ENCODE measurements at places on chromosomes 6 and 20.

- no peak for DNase-seq
These were observed 75.2 kb downstream of the COL21A1 start for GRCh38 chr6:56172144-56172543.

- DNase-seq = no peak
These were observed 50.0 kb downstream of the CNBD2 start for GRCh38 chr20:36018208-36018988.

GRCh38 chr20:22585786-22586493, 1.6 kb upstream of the FOXA2 start:
- DNase-seq = no peak

DNA sequence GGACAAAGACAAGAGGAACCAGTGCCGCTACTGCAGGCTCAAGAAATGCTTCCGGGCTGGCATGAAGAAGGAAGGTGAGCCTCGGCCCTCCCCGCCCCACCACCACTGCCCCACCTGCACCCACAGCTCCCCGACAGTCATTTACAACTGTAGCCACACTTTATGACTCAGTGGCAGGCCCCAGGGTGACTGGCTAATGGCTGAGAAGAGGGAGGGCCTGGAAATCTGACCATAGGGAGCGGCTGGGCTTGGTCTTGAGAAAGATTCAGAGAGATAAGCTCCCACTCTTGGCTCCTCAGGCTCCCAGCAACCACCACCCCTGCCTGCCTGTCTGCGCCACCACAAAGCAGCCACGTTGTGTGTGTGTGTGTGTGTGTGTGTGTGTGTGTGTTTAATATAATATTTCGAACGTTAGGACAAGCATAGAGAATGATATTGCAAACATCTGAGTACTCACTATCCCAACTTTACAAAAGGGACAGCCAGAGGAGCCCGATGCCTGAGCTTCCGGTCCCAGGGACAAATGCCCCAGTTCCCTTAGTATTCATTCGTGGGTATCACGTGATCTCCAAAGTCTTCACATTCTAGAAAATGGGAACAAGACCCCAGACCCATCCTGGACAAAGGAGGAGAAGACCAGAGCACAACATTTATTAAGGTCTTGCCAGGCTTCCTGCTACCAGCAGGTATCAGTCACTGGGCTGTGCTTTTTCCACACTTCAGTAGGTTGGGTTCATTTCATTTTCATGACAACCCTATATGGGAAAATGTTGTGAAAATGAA, 52.1 kb downstream of the HNF4A start:
- DNase-seq = no peak

GRCh38 chr6:161918109-161918531, 644.3 kb upstream of the AGPAT4 start:
- no peak for DNase-seq

DNA sequence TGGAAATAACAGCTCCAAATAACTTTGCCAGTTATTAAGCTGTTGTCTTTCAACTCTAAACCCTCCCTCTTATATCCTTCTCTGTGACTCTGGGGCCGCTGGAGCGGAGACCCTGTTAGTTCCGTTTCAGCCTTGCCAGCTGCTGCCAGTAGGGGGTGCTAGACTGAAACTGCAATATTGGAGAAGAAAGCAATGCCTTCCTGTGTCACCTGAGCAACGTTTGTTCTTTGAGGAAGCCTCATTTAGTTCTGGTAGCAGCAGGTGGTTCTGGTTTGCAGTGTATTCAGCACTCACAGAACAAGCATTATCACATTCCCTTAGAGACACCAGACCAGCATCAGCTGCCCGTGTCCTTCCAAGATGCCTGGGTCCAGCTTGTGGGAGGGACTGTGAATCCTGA, 22.9 kb upstream of the JAG1 start:
- DNase-seq = no peak

DNA sequence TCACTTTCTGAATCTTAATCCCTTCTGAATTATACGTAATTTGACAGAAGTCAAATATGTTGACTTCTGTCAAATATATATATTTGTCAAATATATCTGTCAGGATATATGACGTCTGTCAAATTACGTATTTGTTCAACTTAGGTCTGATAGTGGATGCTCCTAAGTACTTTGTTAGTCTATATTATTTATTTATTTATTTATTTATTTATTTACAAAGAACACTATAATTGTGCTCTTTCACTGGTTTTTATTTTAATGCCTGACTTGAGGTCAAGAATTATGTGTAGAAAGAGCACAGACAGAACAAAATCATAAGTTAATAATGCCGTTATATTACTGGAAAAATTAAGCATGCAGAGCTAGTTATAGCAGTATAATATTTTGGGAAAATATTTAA, 81.2 kb downstream of the UST start:
- DNase-seq = no peak

DNA sequence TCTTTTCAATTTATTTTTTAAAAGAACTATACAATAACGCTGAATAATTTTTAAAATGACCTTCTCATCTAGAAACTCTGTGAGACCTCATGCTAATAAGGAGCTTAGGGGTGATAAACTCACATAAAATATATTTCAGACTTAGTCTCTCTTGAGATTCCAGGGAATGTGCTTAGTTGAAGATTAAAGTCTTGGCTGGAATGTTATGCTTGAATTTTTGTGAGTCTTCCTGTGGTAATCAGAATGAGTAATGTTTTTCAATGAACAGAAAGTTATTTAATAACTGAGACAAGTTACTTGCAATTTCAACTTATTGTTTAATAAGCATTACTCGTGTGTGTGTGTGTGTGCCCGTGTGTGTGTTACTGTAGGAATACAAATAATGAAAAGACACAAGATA, 379.9 kb upstream of the EPHA7 start:
- no peak for DNase-seq

DNA sequence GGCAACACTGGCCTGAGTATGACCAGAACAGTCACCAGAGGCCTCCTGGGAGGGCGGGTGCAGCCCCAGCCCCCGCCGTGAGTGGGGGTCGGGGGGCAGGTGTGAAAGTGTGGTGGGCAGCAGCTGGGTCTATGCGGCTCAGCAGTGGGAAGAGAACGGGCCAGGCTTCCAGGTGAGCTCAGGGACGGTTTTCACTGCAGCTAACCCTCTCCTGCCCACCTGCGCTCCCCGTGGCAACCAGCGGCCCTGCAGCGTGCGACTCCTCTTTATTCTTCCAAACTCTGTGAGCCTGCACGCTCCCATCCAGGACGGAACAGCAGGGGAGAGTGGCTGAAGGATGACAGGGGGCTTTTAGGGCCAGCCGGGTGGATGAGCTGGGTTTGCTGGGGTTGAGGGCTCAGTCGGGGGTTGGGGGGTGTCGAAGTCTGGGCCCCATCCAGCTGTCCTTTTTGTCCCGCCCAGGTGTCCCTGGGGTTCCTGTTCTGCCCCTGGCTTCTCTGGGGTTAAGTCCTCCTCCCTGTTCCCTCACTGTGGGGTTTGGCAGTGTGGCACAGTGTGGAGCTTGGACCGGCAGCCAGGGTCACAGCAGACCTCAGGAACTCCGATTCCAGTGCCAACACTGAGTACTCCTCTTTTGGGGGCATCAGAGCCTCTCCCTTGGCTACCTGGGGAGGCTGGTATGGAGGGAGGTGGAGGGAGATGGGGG, 859 bp upstream of the BIRC7 start:
- DNase-seq = no peak

GRCh38 chr6:109058620-109059019, 36.0 kb downstream of the SESN1 start:
- DNase-seq = no peak

GRCh38 chr20:10739566-10739965, 65.8 kb upstream of the JAG1 start:
- DNase-seq = no peak

- no peak for DNase-seq
These were observed 571.2 kb downstream of the QKI start for GRCh38 chr6:163985710-163986109.

GRCh38 chr6:1622220-1622850, 12.6 kb downstream of the FOXC1 start:
- DNase-seq = no peak

GRCh38 chr6:130379223-130379622, 13.4 kb downstream of the TMEM200A start:
- no peak for DNase-seq

GRCh38 chr6:159108426-159108985, 60.7 kb upstream of the FNDC1 start:
- DNase-seq = no peak

DNA sequence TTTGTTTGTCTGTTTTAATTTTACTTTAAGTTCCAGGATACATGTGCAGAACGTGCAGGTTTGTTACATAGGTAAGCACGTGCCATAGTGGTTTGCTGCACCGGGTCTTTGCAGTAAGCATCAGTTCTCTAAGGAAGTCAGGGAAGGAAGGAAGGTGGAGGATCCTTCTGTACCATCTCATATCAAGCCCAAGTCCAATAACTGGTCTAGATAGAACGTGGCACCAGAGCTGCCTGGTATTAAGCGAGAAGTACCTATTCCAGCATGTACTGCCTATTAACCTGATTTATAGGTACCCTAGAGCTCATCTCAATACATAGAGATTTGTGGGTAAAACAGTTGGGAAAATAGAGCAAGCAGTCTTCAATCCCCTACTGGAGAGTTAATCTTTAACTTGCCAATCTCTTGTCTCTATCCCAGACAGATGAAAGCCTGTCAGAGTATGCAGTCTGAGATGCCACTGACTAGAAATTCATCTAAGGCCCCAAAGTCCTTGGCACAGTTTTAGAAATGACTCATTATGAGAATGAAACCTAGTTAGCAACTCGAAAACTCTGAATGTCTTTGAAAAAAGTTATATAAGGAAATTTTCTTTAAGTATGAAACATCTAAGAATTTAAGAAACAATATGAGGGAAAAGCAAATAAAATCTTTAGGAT, 144.9 kb downstream of the TFAP2A start:
- DNase-seq = peak; percentile 24

GRCh38 chr6:39530201-39530759, 194.9 kb downstream of the KIF6 start:
- DNase-seq = peak; percentile 38

DNA sequence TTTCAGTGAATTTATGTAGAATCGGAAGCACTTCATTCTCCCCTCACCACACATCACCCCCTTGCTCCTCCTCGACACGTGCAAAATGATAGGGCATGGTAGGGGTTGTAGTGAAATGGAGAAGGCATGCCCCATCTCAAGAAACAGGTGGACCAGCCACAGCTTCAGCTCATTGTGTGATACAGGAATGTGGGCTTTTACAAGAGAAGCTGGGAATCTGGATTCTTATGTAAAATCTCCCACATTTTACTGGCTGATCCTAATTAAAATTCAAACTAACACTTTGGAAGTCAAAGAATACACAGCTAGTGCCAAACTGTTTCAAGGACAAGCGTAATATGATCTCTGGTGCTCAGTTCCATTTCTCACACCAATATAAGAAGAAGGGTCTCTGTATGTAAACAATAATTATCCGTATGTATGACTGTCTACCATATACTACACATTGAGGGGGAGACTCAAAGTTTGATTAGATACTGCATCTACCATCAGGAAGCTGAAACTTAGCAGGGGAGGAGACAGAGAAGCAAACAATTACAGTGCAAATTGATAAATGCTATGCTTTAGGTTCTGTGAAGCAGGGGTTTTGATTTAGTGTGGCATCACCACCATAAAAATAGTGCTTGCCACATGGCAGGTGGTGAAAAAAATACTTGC, 24.3 kb upstream of the KIAA0408 start:
- DNase-seq = no peak

DNA sequence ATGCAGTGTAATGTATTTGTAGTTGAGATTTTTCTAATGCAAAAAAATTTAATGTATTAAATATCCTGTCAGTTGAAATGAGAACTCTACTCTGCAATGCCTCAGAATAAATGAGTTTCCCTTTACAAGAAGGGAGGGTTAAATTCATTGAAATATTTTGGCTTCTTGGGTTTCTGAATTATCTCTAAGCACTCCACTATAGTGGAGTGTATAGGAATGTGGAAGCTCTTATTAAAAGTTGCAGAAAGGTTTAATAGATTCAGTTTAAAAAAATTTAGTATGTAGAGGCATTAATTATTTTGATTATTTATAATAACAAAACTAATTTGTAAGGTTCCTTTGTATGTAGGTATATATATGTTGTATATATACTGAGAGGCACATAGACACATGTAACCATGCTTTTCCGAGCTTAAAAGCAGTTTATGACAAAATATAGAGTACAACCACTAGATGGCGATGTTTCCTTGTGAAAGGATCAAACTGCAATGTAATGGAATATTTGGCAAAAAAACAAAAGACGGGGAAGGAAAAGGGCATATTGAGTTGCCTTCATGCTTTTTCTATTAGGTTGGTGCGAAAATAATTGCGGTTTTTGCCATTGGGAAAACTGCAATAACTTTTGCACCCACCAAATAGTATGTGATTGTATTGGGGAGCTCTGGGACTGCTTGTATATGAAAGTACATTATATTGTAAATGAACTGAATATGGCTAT, 144.2 kb downstream of the MYO6 start:
- peak; percentile 51 for DNase-seq

- DNase-seq = no peak
These were observed 1083.0 kb upstream of the MAP3K7 start for GRCh38 chr6:91669871-91670268.

GRCh38 chr6:116629563-116629981, 13.3 kb downstream of the RSPH4A start:
- no peak for DNase-seq

- no peak for DNase-seq
These were observed 20.5 kb downstream of the EPB41L1 start for GRCh38 chr20:36175016-36175415.

DNA sequence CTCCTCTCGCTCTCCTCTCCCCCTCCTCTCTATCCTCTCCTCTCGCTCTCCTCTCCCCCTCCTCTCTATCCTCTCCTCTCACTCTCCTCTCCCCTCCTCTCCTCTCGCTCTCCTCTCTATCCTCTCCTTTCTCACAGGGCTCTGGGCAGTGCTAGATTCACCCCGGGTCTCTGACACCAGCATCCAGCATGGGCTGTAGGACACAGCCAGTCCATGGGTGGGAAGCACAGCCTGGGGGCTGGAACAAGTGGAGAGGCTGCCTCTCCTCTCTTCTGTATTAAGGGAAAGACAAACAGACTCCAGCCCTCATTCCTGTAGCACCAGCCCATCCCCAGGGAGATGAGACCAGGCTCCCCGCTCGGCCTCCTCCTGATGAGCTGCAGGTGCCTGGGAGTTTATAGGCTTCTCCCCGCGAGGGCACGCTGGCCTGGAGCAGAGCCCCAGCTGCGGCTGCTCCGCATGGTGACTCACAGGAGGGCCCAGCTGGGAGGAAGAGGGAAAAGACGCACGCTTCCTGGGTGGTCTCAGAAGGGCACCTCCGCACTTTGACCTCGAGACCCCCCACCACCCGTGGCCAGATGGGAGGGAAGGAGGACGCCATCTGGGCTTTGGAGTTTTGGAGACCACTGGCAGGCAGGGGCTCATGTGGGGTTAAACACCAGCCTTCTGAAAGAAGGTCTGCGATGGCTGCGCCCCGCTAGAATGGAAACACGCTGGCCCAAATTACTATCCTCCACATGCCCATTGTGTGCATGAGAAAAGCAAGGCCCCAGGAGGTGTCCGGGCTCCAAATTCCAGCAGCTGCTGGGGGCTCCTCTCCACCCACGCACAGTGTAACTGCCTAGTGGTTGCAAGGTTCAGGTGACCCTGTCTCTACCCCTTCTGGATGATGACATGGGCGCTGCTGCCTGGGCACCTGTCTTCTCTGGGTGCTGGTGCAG, 68.0 kb downstream of the BMP7 start:
- no peak for DNase-seq

- no peak for DNase-seq
These were observed 38.4 kb upstream of the OCSTAMP start for GRCh38 chr20:46588532-46589511.

- peak; percentile 32 for DNase-seq
These were observed 57.0 kb upstream of the EPB41L1 start for GRCh38 chr20:36097337-36098151.

- DNase-seq = no peak
These were observed 93.8 kb upstream of the POPDC3 start for GRCh38 chr6:105273589-105273988.

- no peak for DNase-seq
These were observed 50.8 kb downstream of the GMDS start for GRCh38 chr6:2194643-2195042.
